ENCODE measurements at places on chromosomes 13 and 19.
A peak's percentile ranks its signal among the peaks of the same experiment; 100 is the strongest.

DNA sequence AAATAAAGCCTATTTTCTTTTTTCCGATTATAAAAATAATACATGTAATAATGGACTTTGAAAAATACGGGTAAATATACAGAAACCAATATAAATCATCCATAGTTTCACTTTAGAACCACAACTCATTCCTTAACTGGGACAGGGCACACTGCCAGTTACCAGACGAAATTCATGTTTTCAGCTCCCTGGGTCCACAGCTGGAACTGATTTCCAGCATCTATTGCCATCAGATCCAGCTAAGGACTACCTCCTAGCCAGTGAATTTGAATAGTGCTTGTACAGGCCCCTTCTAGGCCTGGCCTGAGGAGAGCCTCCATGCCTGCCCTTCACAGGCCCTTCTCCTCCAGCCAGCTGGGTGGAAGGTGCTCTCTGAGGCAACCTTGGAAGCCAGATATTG, 30.0 kb upstream of the ATP12A start:
- DNase-seq = no peak

DNA sequence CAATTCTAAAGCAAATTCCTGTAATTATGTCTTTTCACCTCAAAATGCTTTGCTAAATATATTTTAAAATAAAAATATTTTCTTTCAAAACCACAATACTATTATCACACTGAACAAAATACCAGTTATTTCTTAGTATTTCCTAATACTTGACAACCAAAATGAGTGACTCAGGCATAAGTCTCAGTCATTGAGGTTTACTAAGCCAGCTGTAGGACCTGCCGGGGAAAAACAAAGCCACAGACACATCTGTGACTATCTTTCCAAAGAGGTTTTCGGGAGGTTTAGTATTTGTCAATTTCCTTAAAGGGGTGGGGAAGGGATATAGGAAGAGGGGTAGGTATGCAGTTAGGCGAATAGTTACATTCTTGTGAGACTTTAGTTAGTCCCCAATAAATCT, 3.2 kb upstream of the ZNF235 start:
- DNase-seq = no peak

GRCh38 chr19:33809960-33810359, 13.3 kb downstream of the KCTD15 start:
- DNase-seq = no peak

DNA sequence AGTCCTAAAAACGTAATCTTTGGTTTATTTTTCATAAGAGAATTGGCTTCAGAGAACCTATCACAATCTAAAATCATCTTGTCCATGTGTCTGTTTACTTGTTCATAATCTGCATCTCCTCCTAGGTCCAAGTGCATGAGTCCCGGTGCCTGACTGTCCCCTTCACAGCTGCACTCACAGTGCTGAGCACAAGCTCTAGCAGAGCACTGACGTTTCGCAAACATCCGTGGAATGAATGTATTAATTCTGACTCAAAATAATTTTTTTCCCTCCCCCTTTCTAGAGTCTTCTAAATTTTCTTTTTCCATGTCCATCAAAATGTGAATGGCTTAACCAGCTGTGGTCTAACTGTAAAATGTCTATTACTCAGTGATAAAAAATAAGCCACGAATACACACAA, 245.5 kb upstream of the TSHZ3 start:
- DNase-seq = no peak

GRCh38 chr13:83470133-83470797, 412.0 kb downstream of the SLITRK1 start:
- no peak for DNase-seq

DNA sequence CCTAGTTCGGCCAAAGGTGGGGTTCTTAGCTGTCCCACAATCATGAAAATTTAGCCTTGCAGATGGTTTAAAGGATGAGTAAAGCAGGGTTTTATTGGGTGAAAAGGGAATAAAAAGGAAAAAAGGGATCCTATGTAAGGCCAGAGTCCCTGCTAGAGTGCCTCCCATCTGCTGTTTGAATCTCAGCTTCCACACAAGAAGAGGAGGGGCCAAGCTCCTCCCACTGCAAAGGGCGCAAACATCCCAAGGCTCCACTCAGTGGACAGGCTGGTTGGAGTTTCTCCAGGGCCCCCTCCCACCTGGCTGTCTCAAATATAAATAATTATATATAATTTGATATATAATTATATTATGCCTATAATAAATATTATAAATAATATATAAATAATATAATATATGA, 1272.1 kb upstream of the PCDH20 start:
- no peak for DNase-seq

DNA sequence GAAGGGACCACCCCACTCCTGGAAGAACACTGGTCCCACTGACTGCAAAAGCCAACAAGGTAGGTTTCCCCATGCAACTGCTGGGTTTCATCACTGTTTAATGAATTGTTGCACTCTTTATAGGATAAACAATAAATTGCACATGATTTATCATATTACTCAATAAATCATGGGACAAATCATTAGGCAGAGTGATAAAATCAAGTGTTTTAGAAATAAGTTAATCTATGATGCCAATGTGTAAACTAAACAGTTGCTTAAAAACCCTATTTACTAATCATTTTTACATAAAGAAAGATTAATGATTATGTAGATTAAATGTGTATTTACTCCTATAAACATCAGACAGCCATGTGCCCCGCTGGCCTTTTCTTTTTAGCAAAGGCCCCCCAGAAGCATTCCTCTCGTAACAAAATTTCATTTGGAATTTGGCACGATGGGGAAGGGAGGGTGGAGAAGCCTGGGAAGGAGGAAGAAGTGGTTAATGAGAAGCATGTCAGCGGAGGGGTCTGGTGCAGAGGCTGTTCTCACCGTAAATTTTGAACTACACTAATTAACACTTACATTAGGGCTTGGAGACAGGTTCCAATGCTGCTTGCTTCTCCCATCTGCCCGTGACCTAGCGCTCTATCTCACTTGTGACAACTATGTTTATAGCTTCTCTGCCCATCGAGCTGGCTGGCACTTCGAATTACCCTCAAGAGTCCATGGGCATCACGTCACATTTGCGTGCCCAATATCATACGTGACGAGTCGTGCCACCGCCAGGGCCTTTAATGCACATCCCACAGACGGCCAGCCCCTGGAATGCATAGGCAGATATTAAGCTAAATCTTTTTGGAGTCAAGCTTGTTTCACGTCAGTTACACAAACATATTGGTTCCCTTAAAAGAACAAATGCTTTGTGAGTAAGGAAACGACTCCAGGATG, 357.7 kb upstream of the TSHZ3 start:
- no peak for DNase-seq

DNA sequence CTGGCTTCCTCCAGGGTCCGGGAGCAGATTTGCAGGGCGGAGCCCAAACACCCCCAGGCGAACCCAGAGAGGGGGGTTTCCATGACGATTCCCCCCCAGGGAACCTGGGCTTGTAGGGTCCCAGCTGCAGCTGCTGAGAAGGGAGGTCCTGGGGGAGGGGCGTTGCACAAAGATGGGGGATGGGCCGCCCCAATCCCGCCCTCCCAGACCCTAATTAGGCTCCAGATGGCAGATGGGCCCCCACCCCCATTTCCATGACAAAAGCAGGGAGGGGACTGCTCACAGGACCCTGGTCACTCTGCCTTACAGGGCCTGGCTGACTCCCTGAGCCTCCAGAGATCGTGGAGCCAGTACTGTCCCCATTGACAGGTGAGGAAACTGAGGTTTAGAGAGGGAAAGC, 15.2 kb downstream of the ELAVL3 start:
- no peak for DNase-seq

GRCh38 chr13:87122551-87122950, 548.6 kb upstream of the SLITRK5 start:
- no peak for DNase-seq

- no peak for DNase-seq
These were observed 4.9 kb downstream of the PLK5 start for GRCh38 chr19:1528596-1529429.

- no peak for DNase-seq
These were observed 27.2 kb upstream of the CBY2 start for GRCh38 chr13:45674908-45675307.

- DNase-seq = no peak
These were observed 10.7 kb downstream of the AP2S1 start for GRCh38 chr19:46839752-46840497.

GRCh38 chr13:33167491-33167890, 118.1 kb downstream of the STARD13 start:
- no peak for DNase-seq

DNA sequence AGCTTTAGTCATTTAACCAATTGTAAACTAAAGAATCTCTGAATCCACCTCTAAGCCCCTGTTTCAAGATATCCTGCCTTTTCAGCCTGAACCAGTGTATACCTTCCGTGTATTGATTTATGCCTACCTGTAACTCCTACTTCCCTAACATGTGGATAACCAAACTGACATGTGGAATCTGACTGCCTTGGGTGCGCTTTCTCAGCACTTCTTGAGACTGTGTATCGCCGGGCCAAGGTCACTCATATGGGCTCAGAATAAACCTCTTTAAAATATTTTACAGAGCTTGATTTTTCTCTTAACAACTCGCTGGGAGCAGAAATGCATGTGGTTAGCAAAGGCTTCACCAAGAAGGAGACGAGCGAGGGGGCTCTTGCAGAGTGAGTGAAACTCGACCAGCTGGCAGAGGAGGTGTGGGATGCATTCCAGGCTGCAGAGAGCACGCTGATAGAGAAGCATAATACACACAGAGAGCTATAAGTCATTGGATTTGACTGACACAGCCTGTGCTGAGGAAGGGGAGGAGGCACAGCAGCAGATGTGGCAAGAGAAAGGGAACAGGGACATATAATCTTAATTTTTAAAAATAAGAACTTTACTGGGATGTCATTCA, 268.2 kb upstream of the MAB21L1 start:
- no peak for DNase-seq

DNA sequence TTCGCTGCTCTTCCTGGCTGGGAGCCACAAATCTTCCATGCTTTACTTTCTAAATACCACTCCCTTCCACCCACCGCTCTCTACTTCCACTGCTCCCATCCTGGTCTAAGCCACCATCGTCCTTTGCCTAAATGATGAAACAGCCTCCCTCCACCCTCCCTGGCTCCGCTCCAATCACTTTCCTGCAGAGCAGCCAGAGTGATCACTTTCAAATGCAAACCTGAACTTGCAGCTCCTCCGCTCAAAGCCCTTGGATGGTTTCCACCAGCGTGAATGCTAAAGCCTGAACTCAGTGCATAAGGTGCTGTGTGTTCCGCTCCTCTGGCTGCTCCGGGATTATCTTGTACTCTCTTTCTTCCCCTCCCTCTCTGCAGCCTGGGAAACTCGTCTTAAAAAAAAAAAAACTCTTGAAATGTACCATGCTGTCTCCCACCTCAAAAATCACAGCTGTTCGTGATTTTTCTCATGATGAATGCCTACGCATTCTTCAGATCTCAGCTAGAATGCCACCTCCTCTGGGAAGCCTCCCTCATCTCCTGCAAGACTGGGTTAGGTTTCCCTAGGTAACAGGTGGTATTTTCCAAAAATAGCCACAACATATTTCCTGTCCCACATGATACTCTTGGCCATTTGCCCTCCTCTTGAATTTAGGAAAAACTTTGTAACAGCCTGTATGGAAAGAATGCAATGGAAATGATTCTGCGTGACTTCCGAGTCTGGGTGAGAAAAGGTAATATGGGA, 3.7 kb upstream of the SIN3B start:
- DNase-seq = peak; percentile 57

- no peak for DNase-seq
These were observed at the start of gene DNAJB1 for GRCh38 chr19:14517840-14518505. Gene DNAJB1, minus strand, starts transcription at chr19:14518397. Its CDS starts 48 bp downstream, at chr19:14518349.

DNA sequence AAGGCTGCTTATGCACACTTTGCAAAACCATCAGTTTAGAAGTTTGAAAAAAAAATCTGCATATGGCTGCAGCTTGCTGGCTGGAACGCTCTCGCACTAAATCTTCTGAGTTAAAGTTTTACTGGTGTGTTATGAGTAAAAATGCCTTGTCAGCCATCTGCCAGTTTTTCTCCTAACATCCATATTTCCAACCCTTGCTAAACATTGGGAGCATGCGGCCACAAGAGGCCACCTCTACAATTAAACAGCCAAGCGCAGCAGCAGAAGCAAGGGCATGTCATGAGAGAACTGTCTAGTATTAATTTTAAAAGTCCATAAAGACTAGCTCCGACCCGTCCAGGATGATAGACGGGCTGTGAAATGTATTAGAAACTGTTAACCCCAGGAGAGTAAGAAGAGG, 248.3 kb downstream of the TSHZ3 start:
- DNase-seq = no peak

DNA sequence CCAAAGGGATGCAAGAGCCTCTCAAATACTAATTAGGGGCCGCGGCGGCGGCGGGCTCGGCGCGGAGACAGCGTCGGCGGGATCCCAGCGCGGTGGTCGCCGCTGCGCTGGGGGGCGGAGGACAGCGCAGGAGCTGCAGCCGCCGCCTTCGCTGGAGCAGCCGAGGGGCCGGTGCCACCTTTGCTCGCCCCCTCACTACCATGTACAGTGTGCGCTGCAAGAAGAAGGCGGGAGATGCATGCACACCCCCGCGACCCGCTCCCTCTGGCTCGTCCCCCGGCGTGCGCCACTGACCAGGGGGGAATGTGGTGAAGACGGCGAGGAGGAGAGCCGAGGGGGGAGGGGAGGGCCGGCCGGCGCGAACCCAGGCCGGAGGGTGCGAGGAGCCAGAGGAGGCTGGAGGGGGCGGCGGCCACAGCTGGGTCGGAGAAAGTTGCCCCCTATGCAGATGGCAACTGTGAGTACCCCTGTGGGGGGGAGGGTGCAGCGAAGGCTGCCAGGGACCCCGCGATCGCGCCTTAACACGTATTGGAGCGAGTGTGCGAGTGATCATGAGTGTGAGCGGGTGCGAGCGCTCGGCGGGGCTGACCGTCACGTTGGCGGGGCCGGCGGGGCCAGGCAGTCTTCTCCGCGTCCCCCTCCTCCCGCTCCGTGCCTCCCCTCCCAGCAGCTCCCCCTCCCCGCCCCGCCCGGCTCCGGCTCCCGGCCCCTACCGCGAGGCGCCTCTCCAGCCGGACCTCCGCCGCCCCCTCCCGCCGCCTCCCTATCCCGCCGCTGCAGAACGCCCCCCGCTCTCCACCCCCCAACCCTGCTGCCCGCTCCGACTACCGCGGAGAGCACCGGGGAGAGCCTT, 808 bp downstream of the SLITRK5 start:
- no peak for DNase-seq

- DNase-seq = no peak
These were observed 28.4 kb downstream of the ANKRD27 start for GRCh38 chr19:32646556-32646955.

- DNase-seq = no peak
These were observed 2638.2 kb downstream of the PCDH9 start for GRCh38 chr13:64591971-64592370.

DNA sequence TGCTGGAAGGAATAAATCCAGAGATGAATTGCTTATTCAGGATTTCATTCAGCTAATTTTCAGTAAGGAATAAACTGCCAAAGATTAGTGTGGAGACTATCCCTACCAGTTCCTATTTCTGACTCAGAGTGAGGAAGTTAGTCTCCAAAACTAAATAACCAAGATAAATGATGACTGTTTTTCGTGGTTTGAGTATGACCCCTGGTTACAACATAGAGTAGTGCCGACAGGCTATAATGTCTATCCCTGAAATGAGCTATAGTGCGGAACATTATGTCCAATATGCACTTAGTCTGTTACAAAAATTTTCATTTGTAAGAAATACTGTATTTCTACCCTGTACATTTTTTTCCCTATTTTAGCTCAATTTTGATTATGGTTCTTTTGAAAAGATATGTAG, 51.4 kb downstream of the NBEA start:
- no peak for DNase-seq

- DNase-seq = no peak
These were observed 45.7 kb downstream of the COL4A2 start for GRCh38 chr13:110352735-110353134.

Data from NCI-H1105 (cell line).